Heart left ventricle (tissue), 16 donors: ENCODE measurements at places on chromosomes 3 and 15. TPM values are rescaled to one million over a fixed set of nuclear protein-coding genes. Genes with fewer than 3 reads are reported as not detected.

GRCh38 chr3:194686816-194687637, 1.3 kb downstream of the FAM43A start:
- no peaks in the 10 kb centered on the region for H3K27me3 ChIP-seq
- DNase-seq: peak; percentile 53
- peak overlapping the region; percentile 89 for H3K4me3 ChIP-seq
- peak overlapping the region; percentile 91 for H3K27ac ChIP-seq
- H3K36me3 ChIP-seq: no peaks in the 10 kb centered on the region

SST gene
- total RNA-seq: not detected

PLAAT1 gene
- 7.0 TPM for total RNA-seq

DNA sequence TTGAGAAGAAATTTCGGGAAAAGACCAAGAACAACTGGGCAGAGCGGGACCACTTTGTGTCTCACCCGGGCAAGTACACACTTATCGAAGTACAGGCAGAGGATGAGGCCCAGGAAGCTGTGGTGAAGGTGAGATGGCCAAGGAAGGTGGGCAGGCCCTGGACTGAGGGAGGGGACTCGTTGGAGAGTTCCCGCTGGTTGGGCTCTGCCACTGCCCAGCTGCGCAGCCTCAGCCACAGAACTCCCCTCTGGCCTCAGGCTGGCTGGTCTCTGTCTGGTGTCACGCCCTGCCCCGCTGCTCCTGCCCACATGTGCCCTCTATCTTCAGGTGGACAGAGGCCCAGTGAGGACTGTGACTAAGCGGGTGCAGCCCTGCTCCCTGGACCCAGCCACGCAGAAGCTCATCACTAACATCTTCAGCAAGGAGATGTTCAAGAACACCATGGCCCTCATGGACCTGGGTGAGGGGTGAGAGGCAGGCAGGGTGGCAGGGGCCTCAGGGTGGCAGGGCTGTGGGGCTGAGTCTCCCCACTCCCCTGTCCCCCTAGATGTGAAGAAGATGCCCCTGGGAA, 2.4 kb downstream of the PARP3 start:
- no peak overlapping the region for H3K27ac ChIP-seq
- H3K36me3 ChIP-seq: no peaks in the 10 kb centered on the region
- H3K4me1 ChIP-seq: peaks cover 17% of the 10 kb centered on the region
- H3K27me3 ChIP-seq: no peaks in the 10 kb centered on the region
- DNase-seq: no peak
- no peak overlapping the region for H3K4me3 ChIP-seq

DNA sequence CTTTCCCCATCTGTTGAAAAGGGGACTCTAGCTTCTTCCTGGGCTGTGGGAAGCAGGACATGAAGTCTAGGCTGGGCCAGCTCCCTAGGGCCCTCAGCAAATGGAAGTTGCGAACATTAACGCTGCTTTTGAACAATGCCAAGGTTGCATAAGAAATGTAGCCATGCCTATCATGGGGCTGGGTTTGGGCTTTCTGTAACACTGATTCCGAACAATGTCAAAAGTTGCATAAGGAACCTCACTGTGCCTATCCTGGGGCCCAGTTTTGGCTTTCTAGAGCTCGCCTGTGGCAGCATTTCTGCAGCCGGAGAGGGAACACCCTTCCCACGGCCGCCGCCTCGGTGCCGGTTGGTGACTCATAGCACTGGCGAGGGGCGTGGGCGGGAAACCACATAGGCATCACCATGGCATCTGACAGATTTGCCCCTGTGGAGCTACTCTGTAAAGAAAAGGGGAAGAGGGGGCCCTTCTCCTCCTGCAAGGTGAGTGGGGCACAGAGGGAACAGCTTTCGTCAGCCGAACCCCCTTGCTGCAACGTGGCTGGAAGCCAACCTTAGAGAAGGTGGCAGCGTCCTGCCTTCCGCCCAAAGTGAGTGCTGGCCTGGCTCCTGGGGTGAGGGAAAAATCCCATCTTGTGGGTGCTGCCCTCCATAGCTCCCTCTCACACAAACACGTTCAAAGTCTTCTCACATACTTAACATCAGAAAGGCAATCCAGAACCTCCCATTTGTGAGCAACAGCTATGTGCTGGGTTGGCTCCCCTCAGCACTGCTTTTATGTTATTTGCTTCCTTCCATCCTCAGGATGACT, 46.6 kb upstream of the ATP2B2 start:
- H3K4me3 ChIP-seq: no peak overlapping the region
- H3K27me3 ChIP-seq: peaks cover 3% of the 10 kb centered on the region
- DNase-seq: no peak
- no peak overlapping the region for H3K27ac ChIP-seq

DNA sequence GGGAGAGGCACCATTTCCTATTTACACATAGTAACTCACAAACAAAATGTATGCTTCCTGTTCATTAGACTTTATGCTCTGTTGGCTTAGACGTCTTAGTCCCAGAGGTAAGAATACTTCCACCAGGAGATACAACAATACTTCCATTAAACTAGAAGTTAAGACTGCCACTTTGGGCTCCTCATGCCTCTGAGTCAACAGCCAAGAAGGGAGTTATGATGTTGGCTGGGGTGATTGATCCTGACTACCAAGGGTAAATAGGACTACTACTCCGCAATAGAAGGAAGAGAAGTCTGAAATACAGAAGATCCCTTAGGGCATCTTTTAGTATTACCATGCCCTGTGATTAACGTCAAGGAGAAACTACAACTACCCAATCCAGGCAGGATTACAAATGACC, 43.5 kb upstream of the ABI3BP start:
- H3K4me1 ChIP-seq: no peaks in the 10 kb centered on the region
- H3K27me3 ChIP-seq: no peaks in the 10 kb centered on the region
- no peak for DNase-seq
- H3K36me3 ChIP-seq: no peaks in the 10 kb centered on the region
- H3K27ac ChIP-seq: no peak overlapping the region
- H3K4me3 ChIP-seq: no peak overlapping the region
